ENCODE measurements at places on chromosomes 5 and 9.
A peak's percentile ranks its signal among the peaks of the same experiment; 100 is the strongest.

DNA sequence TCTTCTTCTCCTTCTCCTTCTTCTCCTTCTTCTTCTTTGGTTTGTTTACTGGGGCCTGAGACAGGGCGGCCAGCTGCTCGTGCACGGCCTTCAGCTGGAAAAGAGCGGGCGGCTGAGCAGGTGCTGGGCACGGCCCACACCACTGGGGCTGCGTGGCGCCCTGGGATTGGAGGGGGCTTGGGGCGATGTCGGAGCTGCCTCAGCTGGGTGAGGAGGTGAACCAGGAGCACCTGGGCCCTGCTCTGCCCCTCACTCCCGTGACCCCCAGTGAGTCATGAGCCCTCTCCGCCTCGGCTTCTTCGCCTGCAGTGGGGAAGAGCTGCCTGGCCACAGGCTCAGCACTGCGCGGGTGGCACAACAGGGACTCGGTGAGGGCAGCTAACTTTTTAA, 14.9 kb downstream of the BRD3OS start:
- peak; percentile 4 for DNase-seq

DNA sequence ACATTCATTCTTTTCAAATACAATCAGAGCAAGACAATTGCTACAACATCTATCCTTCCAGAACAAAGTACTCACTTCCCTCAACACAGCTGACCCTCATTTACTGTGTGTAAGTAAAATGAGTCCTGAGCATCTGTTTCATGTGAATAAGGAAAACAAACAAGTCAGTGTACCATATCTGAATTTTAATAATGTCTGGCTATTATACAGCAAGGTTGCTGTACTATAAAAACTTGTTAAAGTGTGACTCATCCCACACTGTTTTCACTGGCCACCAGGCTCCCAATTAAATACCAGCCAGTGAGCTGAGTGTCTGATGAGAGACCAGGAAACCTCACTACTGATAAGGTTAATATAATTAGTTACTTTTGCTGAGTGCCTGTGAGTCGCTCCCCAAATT, 339.8 kb downstream of the AGTPBP1 start:
- DNase-seq = peak; percentile 83

- no peak for DNase-seq
Observed at GRCh38 chr5:170826117-170826516, 35.7 kb upstream of the RANBP17 start.

DNA sequence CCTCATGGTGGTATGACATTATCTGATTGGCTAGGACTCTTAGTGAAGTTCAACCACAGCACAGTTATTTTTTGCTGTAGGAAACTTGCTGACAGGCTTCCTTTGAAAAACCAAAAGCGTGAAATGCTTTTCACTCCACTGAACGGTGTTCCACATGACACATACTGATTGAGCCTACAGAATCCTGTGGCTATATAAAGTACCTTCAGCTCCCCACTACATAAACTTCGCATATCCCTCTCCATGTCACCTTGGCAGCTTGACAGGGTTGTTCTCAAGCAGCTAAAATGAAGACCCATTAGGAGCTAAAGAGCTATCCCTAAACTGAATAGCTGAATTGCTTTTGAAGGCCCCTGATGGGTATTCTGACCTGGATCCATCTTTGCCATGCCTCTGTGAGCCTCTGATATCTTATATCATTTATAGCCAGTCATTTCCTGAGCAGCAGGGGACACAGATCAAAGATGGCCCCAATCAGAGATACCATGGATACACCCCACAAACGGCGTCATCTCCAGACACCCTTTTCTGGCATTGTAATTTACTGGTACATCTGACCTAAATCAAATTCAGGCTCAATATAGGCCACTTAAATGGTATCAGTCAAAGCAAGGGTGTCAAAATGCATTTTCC, 91.5 kb downstream of the APBA1 start:
- no peak for DNase-seq

GRCh38 chr9:89716559-89716958, 111.7 kb downstream of the GADD45G start:
- no peak for DNase-seq

Data from Daoy (cell line).